NCI-H2081 treated with DMSO at 0.1 percent for 48 hours (cell line): ENCODE measurements at places on chromosomes 5 and 9.

DNA sequence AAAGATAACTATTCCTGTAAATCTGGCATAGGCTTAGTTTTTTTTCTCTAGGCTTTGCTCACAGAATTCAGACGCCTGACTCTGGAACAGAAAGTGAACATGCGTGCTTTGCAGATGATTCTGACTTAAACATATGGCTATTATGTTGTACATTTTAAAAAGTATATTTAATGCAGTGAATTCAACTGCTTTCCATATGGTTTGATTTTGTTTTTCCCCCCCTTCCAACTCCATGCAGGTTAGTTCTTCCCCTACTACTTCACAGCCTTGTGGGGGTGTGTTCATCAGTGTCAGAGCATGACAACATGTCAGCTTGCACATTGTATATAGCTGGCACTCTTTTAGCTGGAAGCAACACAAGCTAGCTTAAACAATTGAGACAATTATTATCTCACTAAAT, 226.8 kb downstream of the TMEM167A start:
- DNase-seq = no peak

- no peak for DNase-seq
Observed at GRCh38 chr5:60685700-60686099, 14.3 kb downstream of the DEPDC1B start.

DNA sequence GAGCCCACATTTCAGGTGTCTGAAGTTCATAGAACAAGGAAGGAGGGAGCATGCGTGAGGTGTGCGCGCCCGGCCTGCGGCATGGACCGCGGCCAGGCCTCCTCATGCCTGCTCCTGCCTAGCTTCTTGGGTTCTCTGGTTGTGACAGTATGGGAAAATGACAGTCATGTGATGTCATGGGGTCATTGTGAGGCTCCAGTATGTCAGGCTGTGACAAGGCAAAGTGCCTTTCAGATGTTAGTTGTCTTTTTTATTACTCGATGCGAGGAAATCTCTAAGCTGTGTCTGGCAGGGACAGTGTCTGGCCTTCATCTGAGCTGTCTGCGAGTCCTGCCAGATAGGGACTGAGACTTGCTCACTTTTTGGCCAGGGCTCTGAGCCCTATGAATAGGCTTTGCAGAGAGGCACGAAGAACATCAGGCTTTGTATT, 13.3 kb downstream of the UCK1 start:
- no peak for DNase-seq

DNA sequence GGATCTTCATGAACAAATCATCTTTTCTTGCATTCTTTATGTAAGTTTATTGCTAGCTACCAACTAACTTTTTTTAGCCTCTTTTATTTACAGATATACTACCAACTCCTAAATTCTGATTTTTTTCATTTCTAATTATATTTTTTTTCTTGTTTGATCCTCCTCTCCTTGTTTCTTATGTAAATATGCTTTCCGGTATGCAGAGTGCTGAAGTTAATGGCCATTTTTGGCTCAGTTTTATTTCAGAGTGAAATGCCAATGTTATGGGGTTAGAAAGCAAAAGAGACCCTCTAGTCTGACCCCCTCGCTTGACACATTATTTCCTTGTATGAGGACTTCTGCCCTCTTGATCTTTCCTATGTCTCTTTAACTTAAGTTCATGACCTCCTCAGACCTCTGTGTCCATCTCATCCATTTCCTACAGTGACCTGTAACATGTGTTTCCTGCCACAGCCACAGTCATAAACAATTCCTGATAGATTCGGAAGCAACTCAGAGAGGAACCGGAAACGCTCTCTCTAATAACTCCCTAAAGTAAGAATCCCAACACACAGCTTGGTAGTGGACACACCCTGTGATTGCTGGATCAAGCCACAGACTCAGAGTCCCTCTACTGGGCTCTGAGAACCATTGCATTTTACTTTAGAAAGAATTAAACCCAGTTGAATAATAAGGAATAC, 42.9 kb upstream of the AFAP1L1 start:
- no peak for DNase-seq

DNA sequence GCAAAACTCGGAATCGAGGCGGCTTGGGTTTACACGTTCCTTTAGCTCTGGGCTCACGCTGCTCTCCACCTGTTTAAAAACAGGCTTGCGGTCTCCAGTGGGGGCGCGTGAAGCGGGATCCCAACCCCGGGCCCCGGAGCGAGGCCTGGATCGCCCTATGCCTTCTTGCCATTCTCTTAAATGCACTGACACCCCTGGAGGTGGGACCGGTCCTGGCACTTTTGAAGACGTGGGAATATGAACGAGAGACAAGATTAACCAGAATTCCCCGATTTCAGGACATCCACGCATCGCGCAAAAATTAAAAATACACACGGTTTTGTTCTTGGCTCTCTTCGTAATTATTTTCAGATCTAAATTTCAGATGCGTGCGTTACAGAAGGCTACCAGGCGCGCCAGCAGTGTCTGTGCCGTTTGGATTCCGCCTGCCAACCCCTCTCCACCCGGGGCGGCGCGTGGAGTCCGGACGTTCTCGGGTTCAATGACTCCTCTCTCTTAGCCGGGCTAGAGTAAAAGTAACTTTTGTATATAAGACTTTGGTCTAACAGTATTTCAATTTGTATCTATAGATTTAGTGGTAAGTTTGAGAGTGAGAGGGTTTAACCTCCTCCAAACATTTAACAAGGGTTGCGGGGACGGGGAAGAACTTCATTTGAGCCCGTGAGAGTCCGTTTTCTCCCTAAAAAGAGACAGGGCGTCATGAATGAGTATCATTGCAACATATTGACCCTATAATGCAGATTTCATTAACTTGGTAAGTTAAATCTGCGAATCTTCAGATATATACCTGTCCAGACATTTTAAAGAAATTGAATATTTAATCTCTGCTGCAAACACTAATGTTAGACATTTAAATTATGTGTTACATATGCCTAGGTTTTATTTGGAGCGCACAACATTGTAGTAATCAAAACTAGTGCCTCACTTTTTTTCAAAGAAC, 3.8 kb downstream of the FOXD1 start:
- no peak for DNase-seq

DNA sequence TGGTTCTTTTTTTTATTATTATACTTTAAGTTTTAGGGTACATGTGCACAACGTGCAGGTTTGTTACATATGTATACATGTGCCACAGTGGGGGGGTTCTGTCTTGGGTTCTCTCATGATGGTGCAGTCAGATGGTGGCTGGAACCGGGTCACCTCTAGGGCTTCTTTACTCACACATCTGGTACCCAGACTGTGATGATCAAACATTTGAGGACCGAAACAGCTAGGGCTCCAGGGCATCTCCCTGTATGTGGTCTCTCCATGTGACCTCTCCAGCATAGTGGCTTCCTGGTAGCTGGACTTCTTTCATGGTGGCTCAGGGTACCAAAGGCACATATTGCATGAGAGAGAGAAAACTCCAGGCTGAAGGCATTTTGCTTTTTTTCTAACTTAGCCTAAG, 9.8 kb upstream of the CRHBP start:
- DNase-seq = no peak

DNA sequence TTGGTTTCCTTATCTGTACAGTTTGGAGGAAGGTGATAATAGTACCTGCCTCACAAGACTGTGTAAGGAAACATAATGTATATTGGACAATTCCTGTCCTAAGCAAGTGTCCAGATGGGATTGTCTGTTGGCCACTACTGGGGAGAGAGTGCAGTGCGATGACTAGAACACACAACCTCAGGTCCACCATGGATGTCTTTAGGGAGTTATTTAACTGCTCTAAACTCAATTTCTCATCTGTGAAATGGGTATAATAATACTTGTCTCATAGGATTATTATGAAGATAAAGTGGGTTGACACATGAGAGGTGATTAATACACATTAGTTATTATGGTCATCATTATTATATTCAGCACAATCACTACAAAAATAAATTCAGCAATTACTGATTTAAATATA, 63.1 kb downstream of the CAST start:
- no peak for DNase-seq

- no peak for DNase-seq
Observed at GRCh38 chr5:168348084-168348414, 56.6 kb downstream of the WWC1 start.

GRCh38 chr5:31741496-31741895, 102.6 kb downstream of the PDZD2 start:
- no peak for DNase-seq

- no peak for DNase-seq
Observed at GRCh38 chr5:34918025-34918424, 2.5 kb downstream of the BRIX1 start.
